Activated gamma-delta T cell (primary cell): ENCODE measurements at places on chromosomes 16 and 17.

GRCh38 chr16:77558786-77559185 lies 124.0 kb upstream of the ADAMTS18 start:
- no peak for DNase-seq

GRCh38 chr17:78279360-78279990 lies 48.0 kb downstream of the TMEM235 start:
- DNase-seq, result no peak

GRCh38 chr17:4796552-4796920 lies 572 bp downstream of the PSMB6 start:
- DNase-seq, result no peak

- DNase-seq, result no peak
Observed at GRCh38 chr16:4411684-4412083, 4.7 kb downstream of the CORO7 start.

GRCh38 chr17:2023692-2024571 lies 1.2 kb downstream of the RTN4RL1 start:
- DNase-seq, result no peak

- no peak for DNase-seq
Observed at GRCh38 chr16:28572696-28573510, 19.2 kb downstream of the SGF29 start.

GRCh38 chr17:42198897-42199296 lies 4.6 kb upstream of the GHDC start:
- no peak for DNase-seq

- no peak for DNase-seq
Observed at GRCh38 chr17:5683241-5683640, 98.9 kb upstream of the NLRP1 start.

GRCh38 chr17:46790216-46790615 lies 28.3 kb downstream of the WNT3 start:
- no peak for DNase-seq
